Fibroblast of skin of back (primary cell): ENCODE measurements at places on chromosomes 7 and 10.

DNA sequence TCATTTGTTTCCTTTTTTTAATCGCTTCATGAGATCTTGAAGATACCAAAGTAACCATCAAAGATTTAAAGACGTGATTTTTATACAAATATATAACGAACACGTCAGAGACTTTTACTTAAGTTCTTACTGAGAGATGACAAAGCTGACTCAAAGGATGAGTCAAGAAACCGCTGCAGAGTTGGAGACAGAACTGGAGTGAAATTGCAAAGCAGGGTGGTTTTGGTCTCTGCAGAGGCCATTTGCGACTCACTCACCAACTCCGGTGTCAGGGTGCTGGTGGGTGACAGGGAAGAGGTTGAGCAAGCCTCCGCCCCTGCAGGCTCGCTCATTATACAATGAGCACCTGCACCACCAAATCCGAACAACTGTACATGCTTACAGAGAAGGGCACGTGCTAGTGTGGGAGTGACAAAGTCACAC lies 75.2 kb downstream of the DNAJB6 start:
- DNase-seq: peak; percentile 86

DNA sequence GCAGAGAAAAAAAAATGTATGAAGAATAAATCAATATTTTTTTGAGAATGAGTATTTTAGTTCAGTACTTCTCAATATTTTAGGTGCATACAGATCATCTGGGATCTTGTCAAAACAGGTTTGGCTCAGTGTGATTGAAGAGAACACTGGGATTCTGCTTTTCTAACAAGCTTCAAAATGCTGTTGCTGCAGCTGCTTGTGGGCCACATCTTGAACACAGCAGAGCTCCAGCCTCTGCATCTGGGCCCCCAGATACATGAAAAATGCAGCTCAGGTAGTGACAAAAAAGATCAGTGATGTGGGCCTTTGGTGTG lies 1177.1 kb upstream of the C7orf33 start:
- no peak for DNase-seq

GRCh38 chr10:124349996-124350280 lies 68.8 kb downstream of the OAT start:
- DNase-seq: no peak

DNA sequence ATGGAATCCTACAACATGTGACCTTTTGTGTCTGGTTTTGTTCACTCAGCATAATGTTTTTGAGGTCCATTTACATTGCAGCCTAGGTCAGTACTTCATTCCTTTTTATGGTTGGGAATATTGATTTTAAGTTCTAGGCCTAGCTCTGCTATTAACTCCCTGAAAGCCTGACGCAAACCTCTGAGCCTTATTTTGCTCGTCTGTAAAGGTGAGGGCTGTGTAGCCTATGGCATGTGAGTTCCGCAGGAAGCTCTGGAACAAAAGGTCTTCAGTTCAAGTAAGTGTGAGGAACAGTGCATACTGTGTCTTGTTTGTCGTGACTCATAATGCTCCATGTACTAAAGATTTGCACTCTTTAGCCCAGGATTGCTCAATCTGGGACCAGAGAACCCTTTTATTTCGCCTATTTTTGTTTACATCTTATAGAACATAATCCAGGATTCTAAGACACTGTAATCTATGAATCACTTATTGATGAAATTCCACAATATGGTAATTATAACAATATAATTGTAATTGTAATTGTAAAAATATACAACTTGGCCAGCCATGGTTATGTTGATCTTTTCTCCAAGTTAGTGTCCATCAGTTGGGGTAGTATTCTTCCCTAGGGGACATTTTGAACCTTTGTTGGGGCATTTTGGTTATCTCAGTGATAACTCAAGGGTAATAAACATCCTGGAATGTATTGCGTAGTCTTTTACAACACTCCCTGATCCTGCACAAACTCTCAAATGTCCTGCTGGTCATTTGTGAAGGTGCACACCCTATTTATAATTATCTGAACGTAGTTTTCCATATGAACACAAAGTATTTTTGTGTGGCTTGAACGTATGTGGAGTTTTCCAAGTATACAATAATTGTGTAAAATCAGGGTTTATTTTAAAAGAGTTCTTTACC lies 184.7 kb downstream of the VTI1A start:
- DNase-seq: no peak

DNA sequence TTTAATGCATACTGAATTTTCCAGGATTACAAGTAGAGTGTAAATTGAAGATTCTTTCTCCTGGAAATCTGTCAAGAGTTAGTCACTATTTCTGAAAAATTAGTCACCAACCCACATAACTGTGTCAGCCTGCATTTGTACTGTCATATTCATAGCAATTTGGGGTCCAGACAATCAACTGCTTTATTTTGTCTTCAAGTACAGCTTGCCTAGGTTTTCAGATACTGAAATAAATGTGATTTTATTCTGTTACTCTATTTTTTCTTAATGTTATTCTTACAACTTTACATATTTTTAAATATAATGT lies 55.1 kb downstream of the CUBN start:
- peak; percentile 89 for DNase-seq

DNA sequence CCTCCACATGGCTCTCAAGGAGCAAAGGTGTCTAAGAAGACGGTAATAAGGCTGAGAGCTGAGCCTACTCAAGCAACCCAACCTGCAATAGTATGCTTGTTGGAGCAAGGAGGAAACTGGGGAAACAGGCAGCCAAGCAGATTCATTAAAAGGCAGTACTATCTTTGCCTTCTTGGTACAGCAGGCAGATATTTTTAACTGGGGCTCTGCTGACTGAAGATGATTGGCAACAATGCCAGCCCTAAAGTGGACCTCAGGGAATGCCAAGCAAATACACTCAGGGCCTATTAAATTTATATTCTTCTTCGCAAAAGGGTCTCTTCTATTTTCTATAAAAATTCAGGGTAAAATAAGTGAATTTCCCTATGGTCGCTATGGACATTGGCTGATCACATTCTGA lies 109.4 kb upstream of the PCGF5 start:
- DNase-seq: no peak

DNA sequence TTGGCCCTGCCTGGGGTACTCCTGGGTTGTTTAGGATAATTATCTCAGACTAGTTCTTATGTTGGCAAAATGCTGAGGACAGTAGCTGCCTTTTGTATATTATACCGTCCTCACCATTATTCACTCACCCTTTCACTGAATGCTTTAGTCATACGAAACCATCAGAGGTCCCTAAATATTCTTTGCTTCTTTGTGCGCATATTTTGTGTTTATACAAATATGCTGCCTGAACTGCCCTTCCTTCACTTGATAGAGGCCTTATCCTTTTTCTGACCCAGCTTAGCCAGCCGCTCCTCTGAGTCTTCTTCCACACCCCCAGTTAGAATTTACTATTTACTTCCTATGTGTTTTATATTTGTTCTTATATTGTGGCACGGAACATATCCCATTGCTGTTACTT lies 70.2 kb upstream of the OSBPL3 start:
- no peak for DNase-seq

DNA sequence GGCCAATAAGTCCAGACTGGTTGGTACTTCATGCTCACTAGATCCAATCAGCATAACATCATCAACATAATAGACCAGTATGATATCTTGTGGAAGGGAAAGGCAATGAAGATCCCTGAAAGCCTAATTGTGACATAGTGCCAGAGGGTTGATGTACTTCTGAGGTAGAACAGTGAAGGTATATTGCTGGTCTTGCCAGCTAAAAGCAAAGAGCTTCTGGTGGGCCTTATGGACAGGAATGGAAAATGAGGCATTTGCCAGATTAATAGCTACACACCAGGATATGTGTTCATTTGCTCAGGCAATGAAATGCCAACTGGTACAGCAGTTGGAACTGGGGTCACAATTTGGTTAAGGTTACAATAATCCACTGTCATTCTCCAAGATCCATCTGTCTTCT lies 156.4 kb downstream of the HTR7 start:
- DNase-seq: no peak

- no peak for DNase-seq
These were observed 148.2 kb upstream of the SLC26A5 start for GRCh38 chr7:103594186-103594585.

- no peak for DNase-seq
These were observed 2.9 kb downstream of the FAM24B start for GRCh38 chr10:122876467-122876855.

GRCh38 chr10:95988702-95989101 lies 54.7 kb upstream of the CCNJ start:
- DNase-seq: no peak

GRCh38 chr7:11217848-11218565 lies 244.3 kb downstream of the PHF14 start:
- DNase-seq: no peak
